AG10803 (cell line): ENCODE measurements at places on chromosomes 16 and 17.
A peak's percentile ranks its signal among the peaks of the same experiment; 100 is the strongest.

- no peak for DNase-seq
These were observed 2.5 kb downstream of the ITGAE start for GRCh38 chr17:3798273-3799180.

GRCh38 chr17:64662774-64663367 lies 764 bp upstream of the SMURF2 start:
- no peak for DNase-seq

GRCh38 chr16:660459-661183 lies 7.3 kb upstream of the RHOT2 start:
- peak; percentile 83 for DNase-seq

GRCh38 chr17:81991684-81992305 lies 14.4 kb downstream of the ASPSCR1 start:
- peak; percentile 72 for DNase-seq

GRCh38 chr17:68292689-68293040 lies 1.4 kb downstream of the ARSG start:
- DNase-seq, result no peak

- no peak for DNase-seq
These were observed 140.0 kb upstream of the IRX6 start for GRCh38 chr16:55184052-55184451.

DNA sequence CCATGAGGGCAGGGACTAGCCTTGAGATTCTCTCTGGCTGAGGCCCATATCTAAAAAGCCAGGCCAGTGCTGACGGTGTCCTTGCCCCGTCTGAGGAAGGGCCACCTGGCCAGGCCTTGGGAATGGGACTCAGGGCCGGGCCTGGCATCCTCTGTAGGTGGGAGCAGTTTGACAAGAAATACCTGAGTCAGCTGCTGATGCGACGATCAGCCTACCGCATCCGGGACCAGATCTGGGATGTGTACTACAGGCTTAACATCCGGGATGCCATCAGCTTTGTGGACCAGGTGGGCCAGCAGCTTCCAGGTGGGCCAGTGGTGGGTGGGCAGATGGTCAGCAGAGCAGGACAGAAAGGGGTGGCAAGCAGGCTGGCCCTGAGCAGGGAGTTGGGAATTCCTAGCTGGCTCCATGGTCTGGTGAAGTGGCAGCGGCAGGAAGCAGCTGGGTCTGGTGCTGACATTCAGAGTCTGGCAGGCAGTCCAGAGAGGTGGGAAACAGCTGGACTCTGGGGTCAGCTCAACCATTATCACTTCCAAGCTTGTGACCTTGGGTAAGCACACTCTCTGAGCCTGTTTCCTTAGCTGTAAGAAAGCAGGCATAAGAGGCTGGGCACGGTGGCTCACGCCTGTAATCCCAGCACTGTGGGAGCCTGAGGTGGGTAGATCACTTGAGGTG lies 9.5 kb downstream of the SLC9A5 start:
- no peak for DNase-seq

GRCh38 chr17:55607731-55608341 lies 96.6 kb upstream of the SMIM36 start:
- no peak for DNase-seq

GRCh38 chr16:11692171-11692570 lies 23.9 kb downstream of the SNN start:
- DNase-seq, result no peak

GRCh38 chr16:51951668-51952298 lies 595.2 kb downstream of the TOX3 start:
- no peak for DNase-seq

DNA sequence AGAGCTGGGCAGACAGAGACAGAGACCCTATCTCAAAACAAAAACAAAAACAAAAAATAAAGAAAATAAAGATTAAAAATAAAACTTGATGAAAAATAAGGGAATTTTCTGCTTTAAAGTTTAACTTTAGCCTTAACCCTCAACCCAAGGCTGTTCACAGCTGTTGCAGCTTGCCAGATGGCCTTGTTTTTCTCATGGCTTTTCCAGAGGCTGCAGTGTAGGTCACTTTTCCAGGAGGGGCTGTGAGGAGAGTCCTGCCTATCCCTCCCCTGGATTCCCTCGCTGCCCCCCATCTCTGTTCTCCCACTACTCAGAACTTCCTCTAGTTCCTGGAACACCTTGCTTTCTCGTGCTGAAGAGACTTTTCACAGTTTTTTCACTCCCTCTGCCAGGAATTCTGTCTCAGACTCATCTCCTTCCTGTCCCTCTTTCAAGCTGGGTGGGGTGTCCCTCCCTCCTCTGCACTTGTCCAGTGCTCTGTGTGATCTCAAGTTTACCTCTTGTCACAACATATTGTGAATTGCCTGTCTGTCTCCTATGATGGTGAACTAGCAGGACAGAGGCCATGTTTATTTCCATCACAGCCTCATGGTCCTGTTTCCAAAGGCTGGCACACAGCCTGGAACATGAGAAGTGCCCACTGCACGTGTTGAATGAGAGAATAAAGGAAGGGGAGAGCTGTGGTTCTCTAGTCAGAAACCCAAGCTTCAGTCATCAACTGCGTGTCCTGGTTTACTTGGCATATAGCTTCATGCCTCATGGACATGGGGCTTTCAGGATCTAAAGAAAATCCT lies 69.9 kb upstream of the MSI2 start:
- DNase-seq, result no peak

GRCh38 chr16:21619765-21620425 lies 20.5 kb downstream of the METTL9 start:
- DNase-seq, result no peak

GRCh38 chr17:37045351-37045922 lies 96.7 kb downstream of the AATF start:
- no peak for DNase-seq

- DNase-seq, result peak; percentile 94
These were observed 18.8 kb downstream of the SIAH1 start for GRCh38 chr16:48366165-48367093.

- no peak for DNase-seq
These were observed 122.8 kb downstream of the ANKRD11 start for GRCh38 chr16:89367538-89367915.

DNA sequence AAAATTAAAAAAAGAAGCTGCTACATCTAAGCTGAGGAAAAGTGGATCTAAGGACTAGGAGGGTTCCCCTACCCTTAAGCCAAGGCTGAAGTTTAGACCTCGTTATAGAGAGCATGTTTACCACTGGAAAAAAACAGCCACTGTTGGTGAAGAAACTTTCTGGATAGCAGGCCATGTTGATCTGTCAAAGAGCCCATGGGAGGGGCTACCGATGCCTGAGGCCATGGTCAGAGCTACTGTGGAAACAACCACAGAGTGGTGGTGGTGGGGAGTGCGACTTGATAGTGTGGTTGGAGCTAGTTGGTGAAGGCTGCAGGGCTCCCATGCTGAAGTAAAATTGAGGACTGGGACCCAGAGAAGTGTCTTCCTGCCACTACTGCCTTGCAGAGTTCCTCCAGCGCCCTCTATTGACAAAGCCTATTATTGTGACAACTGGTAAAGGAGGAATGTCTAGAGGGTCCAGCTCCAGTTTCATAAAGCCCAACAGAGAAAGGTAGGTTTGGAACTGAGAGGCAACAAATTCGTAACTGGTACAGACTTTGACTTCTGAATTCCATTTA lies 12.7 kb upstream of the FAM20A start:
- DNase-seq, result peak; percentile 55

DNA sequence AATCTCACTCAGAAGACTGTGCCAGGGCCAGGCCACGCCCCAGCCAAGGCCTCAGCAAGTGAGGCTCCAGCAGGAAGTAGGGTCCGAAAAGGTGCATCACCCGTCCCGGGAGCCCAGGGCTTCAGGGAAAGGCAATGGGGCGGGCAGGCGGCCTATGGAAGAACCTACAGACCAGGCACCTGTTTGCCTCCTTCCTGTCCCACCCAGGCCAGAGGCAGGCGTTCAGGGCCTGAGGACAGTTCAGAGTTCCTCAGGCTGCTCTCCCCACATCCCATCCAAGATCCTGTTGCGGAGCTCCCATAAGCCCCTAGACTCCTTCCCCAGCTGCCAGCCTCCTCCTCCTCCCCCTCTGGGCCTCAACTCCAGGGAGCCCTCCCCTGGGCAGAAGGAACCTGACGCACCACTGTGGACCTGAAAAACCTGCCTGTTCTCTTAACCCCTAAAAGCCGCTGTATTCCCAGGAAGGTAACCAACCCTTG lies 2.3 kb downstream of the CLUH start:
- DNase-seq, result peak; percentile 15

- DNase-seq, result no peak
These were observed 49.5 kb upstream of the MEAK7 start for GRCh38 chr16:84553873-84554399.

DNA sequence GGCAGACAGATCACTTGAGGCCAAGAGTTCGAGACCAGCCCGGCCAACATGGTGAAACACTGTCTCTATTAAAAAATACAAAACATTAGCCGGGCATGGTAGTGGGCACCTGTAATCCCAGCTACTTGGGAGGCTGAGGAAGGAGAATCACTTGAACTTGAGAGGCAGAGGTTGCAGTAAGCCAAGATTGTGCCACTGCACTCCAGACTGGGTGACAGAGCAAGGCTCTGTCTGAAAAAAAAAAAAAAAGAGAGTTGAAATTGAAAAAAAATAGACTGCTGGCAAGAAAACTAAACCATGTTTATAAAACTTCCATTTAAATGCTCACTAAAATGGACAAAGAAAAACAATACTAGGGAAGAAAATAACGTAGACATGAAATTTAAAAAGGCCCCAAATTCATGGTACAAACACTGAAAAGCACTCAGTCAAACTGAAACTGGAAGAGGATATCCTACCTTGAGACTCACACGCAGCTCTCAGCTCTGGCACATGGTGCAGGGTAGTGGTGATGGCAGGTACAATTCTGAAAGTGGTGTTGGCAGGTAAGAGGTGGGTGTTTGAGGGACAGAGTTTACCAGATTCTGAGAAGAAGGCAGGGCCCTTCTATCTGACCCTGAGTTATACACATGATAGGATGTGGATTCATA lies 19.3 kb downstream of the CNTROB start:
- DNase-seq, result no peak

GRCh38 chr16:11624636-11625607 lies 38.2 kb upstream of the LITAF start:
- DNase-seq, result peak; percentile 45

GRCh38 chr17:63542942-63543821 lies 7.1 kb upstream of the DCAF7 start:
- no peak for DNase-seq
